Mesangial cell (primary cell): ENCODE measurements at places on chromosomes 12 and 14. TPM values are rescaled to one million over a fixed set of nuclear protein-coding genes. Genes with fewer than 3 reads are reported as not detected.

The MIP gene
- 0.98 TPM in 1 of 2 replicates, not detected in the other for total RNA-seq

The HSPB8 gene
- 25.1 and 69.8 TPM in 2 replicates for total RNA-seq

The POLE2 gene
- 3.9 and 25.6 TPM in 2 replicates for total RNA-seq

The P2RX2 gene
- not detected in 2 replicates for total RNA-seq

The KLRB1 gene
- not detected in 2 replicates for total RNA-seq

The KCNH5 gene
- total RNA-seq = not detected in 2 replicates

The DAO gene
- not detected in 2 replicates for total RNA-seq

The LMO3 gene
- not detected in 2 replicates for total RNA-seq

The FOXA1 gene
- 0.16 and 0.63 TPM in 2 replicates for total RNA-seq

The AMDHD1 gene
- 0.51 TPM in 1 of 2 replicates, not detected in the other for total RNA-seq

The DLGAP5 gene
- 1.9 and 52.8 TPM in 2 replicates for total RNA-seq

The COX8C gene
- total RNA-seq = not detected in 2 replicates

The IQSEC3 gene
- 0.49 and 2.2 TPM in 2 replicates for total RNA-seq

The PROX2 gene
- total RNA-seq = not detected in 2 replicates

The KLRC3 gene
- 0.13 TPM in 1 of 2 replicates, not detected in the other for total RNA-seq

The PLXNC1 gene
- under 0.01 and 0.25 TPM in 2 replicates for total RNA-seq

The TBX5 gene
- total RNA-seq = not detected in 2 replicates

The CYP46A1 gene
- total RNA-seq = under 0.01 TPM in 1 of 2 replicates, not detected in the other

The VRTN gene
- not detected in 2 replicates for total RNA-seq

The EPYC gene
- total RNA-seq = 0.13 TPM in 1 of 2 replicates, not detected in the other

The TMED8 gene
- 7.1 and 8.8 TPM in 2 replicates for total RNA-seq

The TAS2R20 gene
- 0.49 and 0.51 TPM in 2 replicates for total RNA-seq

The P2RX7 gene
- 0.13 and 0.16 TPM in 2 replicates for total RNA-seq

The KRT3 gene
- total RNA-seq = not detected in 2 replicates

The KRT6C gene
- total RNA-seq = not detected in 2 replicates

The KRT75 gene
- total RNA-seq = not detected in 2 replicates

The TCTN2 gene
- total RNA-seq = 13.0 and 16.6 TPM in 2 replicates

The IL22 gene
- not detected in 2 replicates for total RNA-seq

The LTB4R gene
- total RNA-seq = 0.98 and 1.9 TPM in 2 replicates

The SLC4A8 gene
- total RNA-seq = 1.1 and 1.3 TPM in 2 replicates

The HOXC4 gene
- total RNA-seq = 2.3 and 2.8 TPM in 2 replicates

The ESRRB gene
- not detected in 2 replicates for total RNA-seq

The CLEC1A gene
- total RNA-seq = not detected in 2 replicates

The FBLN5 gene
- 5.7 and 12.3 TPM in 2 replicates for total RNA-seq

The AICDA gene
- 0.13 TPM in 1 of 2 replicates, not detected in the other for total RNA-seq

The LTBR gene
- total RNA-seq = 89.3 and 169 TPM in 2 replicates

The KCNJ8 gene
- total RNA-seq = 0.81 and 4.6 TPM in 2 replicates

The RPGRIP1 gene
- total RNA-seq = not detected in 2 replicates

The LIN7A gene
- 1.8 and 3.7 TPM in 2 replicates for total RNA-seq

The CEBPE gene
- not detected in 2 replicates for total RNA-seq

The VPS37B gene
- total RNA-seq = 32.3 and 33.6 TPM in 2 replicates

The TMEM63C gene
- total RNA-seq = 1.8 TPM in 1 of 2 replicates, not detected in the other

The SMCO2 gene
- not detected in 2 replicates for total RNA-seq
